NCI-H1694 treated with DMSO at 0.1 percent for 48 hours (cell line): ENCODE measurements at places on chromosomes 5 and 9.

GRCh38 chr5:38783011-38783561 is 62.7 kb upstream of the OSMR start:
- no peak for DNase-seq

DNA sequence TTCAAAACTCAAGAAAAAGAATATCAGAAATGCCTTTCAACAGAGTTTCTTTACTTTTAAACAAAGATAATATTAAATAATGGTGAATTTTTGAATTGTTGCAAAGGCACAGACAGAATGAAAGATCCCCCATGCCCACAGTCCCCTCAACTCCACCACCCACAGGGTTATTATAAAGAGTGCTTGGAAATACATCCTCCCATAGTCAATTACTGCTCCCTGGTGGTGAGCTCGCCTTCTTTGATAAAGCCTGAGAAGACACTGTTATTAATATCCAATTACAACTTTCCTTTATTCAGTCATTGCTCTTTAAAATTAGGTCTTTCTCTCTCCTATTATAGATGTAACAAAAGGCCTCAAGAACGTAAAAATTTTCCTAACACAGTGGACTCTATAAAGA is 490.2 kb upstream of the RORB start:
- no peak for DNase-seq

DNA sequence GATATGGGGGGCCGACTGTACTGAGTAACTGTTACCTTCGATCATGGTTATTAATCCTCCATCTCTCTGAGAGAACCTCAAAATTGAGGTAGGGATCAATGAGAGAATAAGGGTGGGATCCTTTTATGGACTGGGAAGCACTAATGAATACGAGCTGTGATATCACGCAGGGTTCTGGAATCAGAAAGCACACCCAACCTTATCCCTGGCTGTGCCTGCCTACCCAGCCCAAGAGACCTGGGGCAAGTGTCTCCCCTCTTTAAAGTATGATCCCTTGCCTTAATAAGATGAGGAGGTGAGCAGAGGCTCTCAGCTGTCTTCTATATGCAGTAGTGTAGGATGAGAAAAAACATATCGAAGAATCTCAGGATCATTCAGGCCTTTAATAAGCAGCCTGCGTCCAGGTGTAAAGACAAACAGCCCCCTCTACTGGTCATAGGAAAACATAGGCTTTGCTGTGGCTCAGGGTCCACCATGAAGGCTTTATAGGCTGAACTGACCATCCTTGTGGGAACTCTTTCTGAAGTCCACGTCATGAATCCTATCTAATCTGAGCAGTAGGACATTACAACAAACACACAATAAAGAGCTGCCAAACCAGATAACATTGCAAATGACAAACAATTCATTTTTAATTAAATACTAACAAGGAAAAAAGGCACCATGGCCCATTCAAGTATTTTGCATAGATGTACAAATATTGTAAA is 16.8 kb downstream of the NIPAL4 start:
- DNase-seq = peak; percentile 60

- no peak for DNase-seq
These were observed 132.9 kb downstream of the SGCD start for GRCh38 chr5:156459812-156460385.

DNA sequence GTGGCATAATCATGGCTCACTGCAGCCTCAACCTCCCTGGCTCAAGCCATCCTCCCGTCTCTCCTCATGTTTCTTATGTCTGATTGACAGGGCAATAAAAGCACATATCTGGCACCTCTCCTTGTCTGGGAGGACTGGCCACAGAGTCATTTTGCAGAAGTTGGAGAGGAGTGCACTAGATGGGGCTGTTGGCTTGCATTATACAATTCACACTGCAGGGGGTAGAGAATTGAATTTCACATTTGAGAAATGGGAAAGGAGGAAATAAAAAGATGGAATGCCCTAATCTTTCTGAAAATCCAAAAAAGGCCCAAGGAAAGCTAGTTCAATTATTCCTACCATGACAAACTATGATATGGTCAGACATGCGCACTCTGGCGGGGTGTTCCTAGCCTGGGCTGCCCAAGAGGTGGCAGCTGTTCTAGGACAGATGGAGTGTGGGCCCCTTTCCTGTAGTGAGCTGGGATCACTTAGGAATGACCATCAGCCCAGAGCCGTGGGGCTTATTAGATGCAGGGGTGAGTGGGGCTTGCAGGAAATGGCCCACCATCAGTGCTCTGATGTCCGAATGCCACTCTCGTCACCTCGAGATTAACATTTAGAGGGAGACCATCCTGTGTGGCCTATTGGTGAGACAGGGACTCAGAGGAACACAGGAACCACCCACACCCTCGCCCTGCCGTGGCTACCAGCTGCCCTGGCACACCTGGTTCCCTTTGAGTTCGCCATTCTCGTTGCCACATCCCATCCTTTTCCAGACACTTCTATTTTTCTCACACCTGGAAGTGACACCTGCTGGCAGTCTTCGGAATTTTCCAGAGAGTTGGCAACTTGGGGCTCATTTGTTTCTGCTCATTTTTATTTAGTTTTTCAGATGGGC is 21.8 kb upstream of the ANKRD18A start:
- DNase-seq = peak; percentile 88

GRCh38 chr5:38888041-38888440 is 42.2 kb downstream of the OSMR start:
- no peak for DNase-seq

DNA sequence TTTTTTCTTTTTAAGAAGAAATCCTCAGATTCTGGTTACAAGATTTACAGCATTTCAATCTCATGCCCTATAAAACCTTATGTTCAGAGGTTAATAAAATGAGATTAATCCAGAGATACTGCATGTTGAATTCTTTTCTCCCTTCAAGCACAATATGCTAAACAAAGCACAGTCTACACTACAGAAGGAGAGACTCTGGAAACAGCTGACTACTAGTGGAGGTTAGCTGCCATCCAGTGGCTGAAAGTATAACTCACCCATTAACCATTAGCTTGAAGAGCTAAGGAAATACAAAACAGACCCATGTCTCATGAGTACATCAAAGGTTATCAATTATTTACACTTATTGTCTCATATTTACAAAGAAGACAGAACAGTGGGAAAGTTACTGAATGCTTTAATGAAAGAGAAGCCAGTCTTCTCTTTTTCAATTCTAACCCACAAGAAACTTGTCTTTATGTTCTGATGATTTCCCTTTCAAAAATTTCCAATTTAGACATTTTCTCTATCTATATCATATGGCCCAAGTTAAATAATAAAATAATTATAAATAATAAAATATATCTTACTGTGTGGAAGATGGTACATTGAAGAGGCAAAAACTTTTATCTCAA is 12.7 kb upstream of the DNAH5 start:
- DNase-seq = peak; percentile 93

GRCh38 chr5:81219389-81219788 is 13.7 kb upstream of the CKMT2 start:
- no peak for DNase-seq

DNA sequence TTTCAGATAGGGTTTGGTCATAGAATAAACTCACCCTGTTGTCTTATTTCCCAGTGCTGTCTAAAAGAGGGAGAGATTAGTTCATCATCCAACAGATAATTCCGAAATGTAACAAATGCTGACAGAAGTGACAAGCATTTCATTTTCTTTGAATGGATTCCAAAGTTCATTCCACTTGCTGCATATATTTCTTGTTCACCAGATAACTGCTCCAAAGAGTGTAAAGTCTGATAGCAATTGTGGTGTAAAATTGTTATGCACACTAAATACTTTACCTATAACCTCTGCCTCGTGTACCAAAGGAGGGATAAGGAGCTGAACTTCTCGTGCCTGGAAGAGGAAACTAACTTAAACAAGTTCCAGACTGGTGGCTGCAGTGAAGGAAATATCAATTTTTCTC is 290.0 kb upstream of the ADAMTSL1 start:
- DNase-seq = no peak

GRCh38 chr9:127067603-127068220 is 54.7 kb downstream of the ANGPTL2 start:
- DNase-seq = no peak

- no peak for DNase-seq
These were observed 2.5 kb downstream of the TBC1D9B start for GRCh38 chr5:179905161-179905560.

GRCh38 chr5:164336276-164336675 is 830.9 kb downstream of the MAT2B start:
- no peak for DNase-seq

DNA sequence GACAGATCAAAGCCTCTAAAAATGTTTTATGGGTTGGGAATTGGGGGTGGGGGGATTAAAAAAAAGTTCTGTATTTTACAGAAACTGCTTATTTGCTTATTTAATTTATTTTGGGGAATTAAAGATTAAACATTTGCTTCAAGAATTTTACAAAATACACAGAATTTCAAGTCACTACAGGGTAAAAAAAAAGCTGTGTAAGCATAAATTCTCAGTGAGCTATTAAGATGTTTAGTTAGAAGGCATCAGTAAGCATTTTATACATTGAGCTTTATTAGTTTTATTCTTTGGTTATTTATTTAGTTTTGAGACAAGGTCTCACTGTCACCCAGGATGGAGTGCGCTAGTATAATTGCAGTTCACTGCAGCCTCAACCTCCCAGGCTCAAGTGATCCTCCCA is 5.2 kb downstream of the BDP1 start:
- no peak for DNase-seq

GRCh38 chr9:121289026-121289771 is 21.2 kb downstream of the GSN start:
- DNase-seq = no peak

- no peak for DNase-seq
These were observed at the start of gene S100Z for GRCh38 chr5:76849419-76850291. TSS of gene S100Z (plus strand) at chr5:76850014. CDS start at chr5:76875360, 25,346 bp downstream.

DNA sequence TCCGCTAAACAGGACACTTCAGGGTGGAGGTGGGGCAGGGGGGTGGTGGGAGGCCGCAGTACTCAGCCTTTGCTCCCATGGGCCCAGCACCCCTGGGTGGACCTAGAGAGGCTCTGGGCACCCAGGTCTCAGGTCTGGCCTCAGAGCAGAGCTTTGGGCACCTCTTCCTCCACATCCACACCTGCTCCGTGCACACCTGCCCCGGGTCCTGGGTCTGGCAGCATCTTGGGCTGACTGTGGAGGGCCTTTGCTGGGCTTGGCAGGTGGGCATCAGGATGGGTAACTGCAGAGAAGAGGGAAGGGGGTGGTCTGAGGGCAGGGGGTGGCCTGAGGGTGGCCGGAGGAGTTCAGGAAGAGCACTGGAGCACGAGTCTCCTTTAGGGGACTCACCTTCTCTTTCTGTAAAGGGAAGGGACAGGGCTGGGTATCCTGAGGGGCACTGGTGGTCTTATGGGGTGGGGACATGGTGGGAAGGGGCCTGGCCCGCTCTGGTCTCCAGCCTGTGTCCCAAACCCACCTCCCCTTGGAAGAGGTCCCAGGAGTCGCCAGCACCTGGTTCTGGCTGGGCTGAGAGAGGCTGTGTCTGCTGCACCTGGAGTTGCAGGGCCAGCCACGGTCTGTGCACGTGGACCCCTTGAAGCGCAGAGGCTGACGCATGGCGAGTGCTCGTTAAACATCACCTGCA is 106.7 kb upstream of the IER5L start:
- DNase-seq = no peak

DNA sequence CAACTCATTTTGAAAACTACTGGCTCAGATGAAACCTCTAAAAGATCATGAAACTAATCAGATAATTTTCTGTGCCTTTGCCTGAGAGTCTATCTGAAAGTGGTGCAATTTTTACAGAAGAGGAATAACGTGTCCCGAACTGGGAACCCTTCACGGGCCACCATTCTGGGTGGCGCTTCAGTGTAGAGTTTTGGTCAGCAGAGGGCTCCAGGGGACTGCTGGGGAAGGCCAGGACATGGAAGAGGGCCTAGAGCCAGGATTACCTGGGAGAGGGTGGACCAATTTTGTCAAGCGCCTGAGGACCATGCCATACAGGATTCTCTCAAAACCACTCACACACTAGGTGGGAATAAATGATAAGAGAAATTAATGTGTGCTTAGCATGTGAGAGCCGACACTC is 49.7 kb upstream of the PLEKHG4B start:
- no peak for DNase-seq

GRCh38 chr5:161790926-161791325 is 57.0 kb upstream of the GABRA1 start:
- DNase-seq = no peak

GRCh38 chr9:115038178-115038577 is 79.8 kb downstream of the TNC start:
- no peak for DNase-seq

GRCh38 chr9:129311643-129312042 is 133.6 kb upstream of the IER5L start:
- no peak for DNase-seq

DNA sequence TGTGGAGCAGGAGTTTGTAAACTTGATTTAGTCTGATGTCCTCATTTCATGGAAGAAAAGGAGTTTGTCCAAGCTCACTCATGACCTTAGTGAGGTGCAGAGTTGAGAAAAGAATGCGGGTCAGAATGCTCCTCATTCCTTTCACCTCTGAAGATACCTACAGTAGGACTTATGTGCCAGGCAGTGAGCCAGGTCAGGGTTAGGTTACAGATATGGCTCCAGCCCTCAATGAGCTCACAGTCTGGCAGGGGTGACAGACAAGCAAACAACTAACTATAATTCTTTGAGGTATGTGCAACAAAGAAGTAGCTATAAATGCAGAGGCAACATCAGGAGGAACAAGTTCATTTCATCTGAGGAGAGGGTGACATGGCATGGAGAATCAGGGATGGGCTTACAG is 102.5 kb downstream of the SPATA31D1 start:
- no peak for DNase-seq

DNA sequence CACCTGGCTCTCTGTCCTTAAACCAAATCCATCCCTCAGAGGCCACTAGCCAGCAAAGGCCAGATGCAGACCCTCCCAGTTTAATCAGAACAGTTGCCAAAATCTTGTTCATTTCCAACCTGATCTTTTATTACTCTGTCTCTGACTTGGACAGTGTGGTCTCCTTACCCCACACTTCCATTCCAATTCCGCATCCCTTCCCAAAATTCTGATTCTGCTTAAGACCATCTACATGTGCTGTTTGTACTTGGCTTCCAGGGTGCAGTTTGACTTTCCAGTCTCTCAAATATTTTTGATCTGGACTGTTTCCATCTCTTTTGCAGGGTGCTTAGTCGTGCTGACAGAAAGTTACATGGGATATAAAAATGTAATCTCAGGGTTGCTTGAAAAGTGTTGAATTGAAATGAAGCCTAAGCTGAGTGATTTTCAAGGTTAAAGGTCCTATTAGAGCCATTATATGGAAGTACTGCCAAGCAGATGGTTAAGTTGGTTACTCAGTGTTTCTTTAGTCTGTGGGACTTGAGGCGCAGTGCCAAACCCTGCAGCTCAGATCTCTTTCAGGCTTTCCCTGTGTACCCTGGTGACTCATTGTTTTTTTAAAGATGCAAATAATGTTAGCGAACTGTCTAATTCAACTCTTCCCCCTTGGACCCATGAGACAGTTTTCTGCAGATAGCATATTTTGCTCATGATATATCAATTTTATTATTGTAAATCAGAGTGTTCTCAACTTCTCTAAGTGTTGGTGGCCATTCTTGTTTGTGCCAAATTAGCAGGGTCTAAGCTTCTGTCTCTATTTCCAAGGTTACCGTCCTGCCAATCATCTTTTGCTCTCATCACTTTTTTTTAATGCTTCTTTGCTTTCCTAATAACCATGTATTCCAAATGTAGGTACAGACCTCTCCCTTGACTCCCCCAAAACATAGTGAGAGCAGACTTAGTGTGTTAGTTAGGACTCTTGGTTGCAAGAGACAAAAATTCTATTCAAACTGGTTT is 18.2 kb upstream of the DCP2 start:
- DNase-seq = peak; percentile 41
